ENCODE measurements at places on chromosomes 1 and 21. TPM values are rescaled to one million over a fixed set of nuclear protein-coding genes. Genes with fewer than 3 reads are reported as not detected.

WNT4 gene
- not detected for total RNA-seq

SLC45A1 gene
- total RNA-seq, result 0.80 TPM

IL20 gene
- total RNA-seq, result not detected

FAM151A gene
- total RNA-seq, result not detected

CNR2 gene
- total RNA-seq, result not detected

PTGER3 gene
- not detected for total RNA-seq

MMP23B gene
- total RNA-seq, result 0.49 TPM

SPATA21 gene
- not detected for total RNA-seq

C1orf115 gene
- 27.5 TPM for total RNA-seq
